ENCODE measurements at places on chromosomes 1 and 21.

- no peak for DNase-seq
Observed at GRCh38 chr1:5976726-5977493, 15.3 kb downstream of the NPHP4 start.

DNA sequence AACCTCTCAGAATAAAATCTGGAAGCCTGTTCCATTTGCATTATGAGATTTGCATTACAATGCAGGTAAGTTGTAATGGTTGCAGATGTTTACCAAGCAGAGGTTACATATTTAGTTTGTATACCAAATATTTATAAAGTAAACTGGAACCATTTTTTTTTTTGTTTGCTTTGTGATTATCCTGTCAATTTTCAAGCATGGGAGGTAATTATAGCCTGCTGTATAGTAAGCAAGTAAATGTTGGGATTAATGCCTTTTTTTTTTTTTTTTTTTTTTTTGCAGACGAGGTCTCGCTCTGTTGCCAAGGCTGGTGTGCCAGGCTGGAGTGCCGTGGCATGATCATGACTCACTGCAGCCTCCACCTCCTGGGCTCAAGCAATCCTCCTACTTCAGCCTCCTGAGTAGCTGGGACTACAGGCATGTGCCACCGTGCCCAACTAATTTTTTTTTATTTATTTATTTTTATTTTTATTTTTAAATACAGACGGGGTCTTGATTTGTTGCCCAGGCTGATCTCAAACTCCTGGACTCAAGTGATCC is 21.0 kb downstream of the NFYC start:
- DNase-seq: no peak

DNA sequence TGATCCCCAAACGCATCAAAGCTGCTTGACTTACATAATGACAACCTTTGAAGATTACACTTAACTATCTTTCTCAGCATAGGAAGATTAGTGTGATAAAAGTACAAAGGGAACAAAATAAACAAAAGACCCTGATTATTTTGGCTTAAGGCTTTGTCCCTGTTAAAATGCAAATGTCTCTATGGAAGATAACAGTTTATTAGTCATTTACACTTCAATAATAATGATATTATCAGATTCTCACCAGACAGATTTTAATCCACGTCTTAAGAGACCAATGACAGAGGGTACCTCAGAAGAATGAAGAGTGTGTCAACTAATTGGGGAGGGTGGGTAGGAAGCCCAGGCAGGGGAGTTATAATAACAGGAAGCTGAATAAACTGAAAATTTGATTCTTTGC is 510.4 kb upstream of the PTBP2 start:
- DNase-seq: no peak

GRCh38 chr21:45632160-45632559 is 11.4 kb upstream of the PCBP3 start:
- no peak for DNase-seq

DNA sequence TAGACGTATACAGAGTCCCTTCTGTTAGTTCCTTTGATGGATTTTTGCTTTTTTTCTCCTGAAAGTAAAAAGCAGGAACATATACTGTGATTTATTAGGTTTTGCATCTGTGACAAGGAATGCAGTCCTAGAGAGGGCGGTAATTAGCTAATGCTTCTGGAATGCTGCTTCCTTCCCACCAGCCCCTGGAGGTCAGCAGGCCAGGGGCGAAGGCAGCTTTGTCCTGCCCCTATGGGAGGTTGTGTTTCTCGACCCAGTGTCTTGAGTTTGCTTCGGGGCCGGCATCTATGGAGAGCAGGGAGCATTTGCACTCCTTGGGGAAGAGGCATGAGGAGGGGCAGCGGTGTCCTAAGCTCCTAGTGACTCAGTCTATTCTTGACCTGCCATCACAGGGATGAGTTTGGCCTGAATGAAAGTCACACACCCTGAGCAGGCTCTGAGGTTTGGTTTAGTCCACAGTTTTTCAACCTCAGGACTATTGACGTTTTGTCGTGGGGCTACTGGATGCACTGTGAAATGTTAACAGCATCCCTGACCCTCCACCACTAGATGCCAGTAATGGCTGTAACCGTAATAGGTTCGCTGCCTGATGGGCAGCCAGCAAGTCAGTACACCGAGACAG is 85.0 kb upstream of the KCNJ15 start:
- no peak for DNase-seq

GRCh38 chr1:78092643-78093042 is 46.9 kb downstream of the GIPC2 start:
- DNase-seq: no peak

- DNase-seq: no peak
Observed at GRCh38 chr1:12244078-12244477, 14.2 kb downstream of the VPS13D start.

DNA sequence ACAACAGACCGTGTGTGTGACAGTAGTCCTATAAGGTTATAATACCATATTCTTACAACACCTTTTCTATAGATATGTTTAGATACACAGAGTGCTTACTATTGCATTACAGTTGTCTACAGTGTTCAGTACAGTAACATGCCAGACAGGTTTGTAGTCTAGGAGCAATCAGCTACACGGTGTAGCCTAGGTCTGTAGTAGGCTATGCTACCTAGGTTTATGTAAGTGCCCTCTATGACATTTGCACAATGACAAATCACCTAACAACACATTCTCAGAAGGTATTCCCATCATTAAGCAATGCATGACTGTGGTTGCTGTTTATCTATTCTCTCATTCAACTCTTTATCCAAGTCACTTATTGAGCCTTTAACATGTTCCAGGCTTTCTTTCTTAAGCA is 1.8 kb upstream of the WLS start:
- DNase-seq: no peak

DNA sequence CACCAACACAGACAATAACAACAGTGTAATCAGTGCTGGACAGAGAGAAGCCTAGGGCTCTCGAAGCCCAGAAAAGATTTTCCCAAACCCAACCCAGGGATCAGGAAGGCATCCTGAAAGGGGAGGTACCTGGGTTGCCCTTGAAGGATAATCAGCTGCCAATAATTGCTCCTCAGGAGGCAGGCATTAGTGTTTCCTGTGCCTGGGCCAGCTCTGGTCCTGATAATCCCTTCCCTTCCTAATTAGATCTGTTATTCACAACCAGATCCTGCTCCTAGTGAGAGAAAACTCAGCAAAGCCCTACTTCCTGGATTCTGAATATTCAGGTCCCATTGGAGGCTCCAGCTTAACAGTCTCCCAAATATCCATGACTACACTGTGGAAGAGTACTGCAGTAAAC is 117.4 kb downstream of the DMRTA2 start:
- DNase-seq: no peak

- no peak for DNase-seq
Observed at GRCh38 chr1:3492545-3493246, 38.2 kb downstream of the ARHGEF16 start.

DNA sequence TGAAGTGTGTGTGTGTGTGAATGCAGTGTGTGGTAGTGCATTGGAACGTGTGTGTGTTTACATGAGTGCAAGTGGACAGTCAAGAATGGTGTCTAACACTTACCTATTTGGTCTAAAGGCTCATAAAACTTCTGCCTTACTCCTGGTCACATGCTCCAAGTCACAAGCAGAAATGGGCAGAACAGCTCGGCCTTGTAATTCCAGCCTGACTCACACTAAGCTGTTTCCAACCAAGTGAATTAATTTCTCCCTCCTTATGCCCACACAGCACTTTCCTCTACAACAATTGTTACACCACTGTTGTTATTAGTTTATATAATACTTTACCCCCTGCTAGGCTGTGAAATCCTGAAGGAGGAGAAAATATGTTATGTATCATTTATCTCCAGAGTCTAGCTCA is 43.8 kb downstream of the DDR2 start:
- no peak for DNase-seq

DNA sequence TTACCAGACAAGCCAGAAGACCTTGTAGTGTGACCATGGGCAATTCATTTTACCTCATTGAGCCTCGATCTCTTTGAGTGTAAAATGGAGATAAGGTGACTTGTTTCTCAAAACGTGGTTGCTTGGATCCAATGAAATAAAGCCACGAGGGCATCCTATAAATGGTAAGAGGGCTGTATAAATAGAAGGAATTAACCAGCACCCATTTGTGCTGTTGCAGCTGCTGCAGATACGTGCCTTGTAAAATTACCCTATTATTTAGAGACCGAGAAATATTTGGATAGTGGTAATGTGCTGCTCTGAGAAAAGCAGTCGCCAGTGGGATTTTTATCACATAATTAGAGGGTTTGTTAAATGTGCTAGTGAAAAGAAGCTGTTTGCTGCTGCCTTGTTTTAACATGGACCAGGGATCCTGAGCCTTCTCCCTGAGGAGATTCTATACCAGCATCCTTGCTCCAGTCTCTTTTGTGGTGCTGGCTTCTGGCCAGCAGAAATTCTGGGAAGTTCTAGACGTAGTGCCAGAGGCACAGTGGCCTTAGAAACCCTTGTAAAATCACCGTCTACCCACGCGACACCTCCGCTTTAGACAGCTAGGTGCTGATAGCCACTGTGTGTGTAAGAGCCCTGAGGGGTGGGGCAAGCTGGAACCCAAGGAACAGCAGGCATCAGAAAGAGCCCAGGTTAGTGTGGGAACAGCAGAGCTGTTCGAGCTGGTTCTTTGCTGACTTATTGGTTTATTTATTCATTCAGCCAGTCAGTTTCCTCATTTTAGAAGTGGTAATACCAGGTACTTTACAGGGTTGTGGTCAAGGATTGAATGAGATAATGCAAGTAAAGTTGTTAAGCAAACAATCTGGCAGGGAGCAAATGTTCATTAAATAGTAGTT is 137.5 kb downstream of the NOS1AP start:
- no peak for DNase-seq

DNA sequence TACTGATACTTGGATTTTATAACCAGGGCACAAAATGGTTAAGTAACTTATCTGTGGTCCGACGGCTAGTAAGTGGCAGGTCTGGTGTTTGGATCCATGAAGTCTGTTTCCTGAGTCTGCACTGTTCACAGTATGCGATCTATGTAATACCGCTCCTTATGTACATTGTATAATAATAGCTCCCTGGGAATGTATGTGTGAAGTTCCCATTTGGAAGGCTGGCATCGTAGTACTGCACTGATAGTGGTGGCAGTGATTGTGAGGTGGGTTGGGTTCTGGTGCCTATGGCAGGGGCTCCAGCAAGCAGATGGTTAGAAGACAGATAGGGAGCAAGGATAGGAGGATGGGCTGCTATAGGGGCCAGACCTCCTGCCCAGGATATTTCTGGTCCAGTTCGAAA is 25.3 kb downstream of the ITSN1 start:
- no peak for DNase-seq

DNA sequence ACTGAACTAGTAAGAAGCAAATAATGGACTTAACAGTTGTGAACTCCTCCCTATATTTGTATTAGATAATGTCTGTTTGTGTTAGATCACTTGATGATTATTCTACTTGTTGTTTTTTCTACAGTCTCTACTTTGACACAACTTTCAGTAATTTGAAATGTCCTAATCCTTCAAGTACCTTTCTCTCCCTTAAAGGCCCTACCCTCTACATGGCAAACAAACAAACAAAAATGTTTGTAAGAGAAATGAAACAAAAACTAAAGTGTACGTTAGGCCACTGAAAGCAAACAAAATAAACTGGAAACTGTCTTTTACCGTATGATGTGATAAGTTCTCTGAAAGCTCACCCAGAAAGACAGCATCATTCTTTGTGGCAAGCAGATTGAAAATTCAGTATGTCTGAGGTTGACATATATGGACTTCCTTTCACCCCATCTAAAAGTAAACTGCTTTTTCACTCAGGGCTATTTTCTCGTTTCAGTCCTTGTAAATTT is 255.9 kb upstream of the SNX7 start:
- peak; percentile 44 for DNase-seq

DNA sequence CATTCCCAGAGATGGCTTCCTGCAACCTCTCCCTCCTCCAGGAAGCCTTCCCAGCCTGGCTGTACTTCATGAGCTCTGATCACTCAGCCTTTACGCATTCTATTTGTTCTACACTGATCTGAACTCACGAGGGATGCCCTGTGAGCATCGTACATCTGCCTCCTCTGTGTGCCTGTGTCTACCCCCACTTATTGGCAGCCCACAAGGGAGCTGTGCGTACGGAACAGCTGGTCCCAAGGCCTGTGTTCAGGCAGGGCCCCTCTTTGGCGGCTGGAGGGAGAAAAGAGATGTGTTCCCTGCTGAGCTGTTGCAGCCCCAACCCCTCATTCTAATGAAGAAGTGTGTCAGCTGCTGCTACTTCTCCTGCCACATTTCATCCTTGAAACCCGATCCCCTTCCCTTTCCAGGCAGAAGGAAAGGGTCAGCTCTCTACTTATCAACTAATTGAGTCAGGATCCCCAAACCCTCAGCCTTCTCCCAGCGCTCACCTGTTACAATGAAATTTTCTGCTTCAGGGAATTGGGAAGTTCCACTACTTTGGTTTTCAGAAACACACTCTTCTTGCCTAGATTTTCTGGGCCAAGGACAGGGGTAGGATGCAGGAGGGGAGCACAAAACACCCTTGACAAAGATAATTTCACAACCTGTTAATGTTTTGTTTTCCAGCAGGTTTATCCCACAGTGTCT is 3.2 kb downstream of the INKA2 start:
- no peak for DNase-seq

- DNase-seq: no peak
Observed at GRCh38 chr1:99672038-99672437, 26.1 kb downstream of the PALMD start.

- no peak for DNase-seq
Observed at GRCh38 chr1:201516511-201517127, 9.7 kb upstream of the CSRP1 start.

GRCh38 chr1:9900142-9901043 is 9.7 kb downstream of the CTNNBIP1 start:
- no peak for DNase-seq

DNA sequence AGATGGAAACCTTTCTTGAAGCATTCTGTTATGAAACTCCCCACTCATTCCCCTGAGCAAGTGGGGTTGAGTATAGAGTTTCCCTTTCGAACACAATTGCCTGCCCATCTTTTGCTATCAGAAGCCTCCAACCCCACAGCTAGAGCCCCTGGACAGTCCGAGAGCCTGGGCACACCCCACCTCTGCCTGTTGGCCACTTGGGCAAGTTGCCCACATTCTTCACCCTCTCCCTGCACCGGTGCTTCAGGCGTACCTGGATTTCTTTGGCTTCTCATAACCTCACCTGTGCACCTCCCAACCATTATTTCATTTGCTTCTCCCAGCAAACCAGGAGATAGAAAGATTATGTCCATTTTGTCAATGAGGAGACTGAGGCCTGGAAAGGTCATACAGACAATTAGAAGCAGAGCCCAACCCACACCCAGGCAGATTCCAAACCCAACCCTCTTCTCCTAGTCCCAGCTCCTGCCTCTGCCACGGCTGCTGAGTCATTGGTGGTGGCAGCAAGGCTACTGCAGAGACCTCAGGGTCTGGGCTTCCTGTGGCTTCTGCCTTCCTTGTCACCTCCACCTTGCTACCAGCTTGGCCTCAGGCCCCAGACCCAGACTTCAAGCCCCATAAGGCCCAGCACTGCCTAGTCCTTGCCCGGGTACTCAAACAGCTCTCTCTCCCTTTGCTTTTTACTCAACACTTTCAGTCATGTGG is 118.7 kb upstream of the ZBTB40 start:
- DNase-seq: no peak

Data from MM.1S (cell line).